Fibroblast of lung (primary cell): ENCODE measurements at places on chromosomes 2 and 18. TPM values are rescaled to one million over a fixed set of nuclear protein-coding genes. Genes with fewer than 3 reads are reported as not detected.

CERKL gene
- total RNA-seq = 0.17 TPM in 1 of 2 replicates, not detected in the other

SAG gene
- not detected in 2 replicates for total RNA-seq

DNA sequence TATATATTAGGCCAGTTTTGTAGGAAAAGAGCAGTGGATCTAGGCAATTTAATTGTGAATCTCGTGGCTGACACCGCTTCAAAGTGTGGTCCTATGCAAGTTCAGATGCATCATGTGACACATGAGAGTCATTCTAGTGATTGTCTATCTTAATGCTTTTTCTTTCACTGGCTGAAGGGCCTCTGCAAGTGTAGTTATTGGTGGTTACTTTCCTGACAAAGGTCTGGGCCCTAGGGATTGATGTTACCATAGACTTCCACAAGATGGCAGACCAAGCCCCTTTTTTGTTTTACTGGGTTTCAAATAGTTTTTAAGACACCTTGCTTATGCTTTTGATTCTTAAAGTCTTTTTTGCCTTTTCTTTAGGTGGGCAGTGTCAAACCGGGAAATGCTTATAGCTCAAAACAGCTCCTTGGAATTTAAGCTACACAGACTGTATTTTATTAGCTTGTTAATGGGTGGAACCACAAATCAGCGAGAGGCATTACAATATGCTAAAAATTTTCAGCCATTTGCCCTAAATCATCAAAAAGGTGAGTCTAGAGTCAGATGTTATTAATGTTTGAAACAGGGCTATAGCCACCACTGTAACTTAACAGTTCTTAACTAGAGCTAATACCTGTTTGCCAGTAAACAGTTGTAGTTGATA, 25.9 kb downstream of the CD8A start:
- peak; percentile 40 for DNase-seq

DNA sequence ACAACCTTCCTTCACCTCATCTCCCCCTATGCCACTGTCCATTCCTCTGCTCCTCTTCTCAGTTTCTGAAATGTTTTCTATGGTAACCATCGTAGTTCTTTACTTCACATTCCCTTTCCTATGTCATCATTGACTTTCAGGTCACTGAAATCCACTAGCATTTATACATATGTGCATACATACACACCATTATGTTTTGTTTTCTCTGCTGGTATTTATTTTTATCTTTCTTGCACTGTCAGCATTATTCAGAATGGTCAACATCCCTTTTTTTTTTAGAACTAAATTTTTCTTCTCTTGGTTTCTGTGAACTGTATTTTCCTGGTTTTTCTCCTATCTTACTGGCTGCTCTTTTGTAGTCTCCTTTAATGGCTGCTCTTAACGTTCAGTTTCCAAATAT, 33.2 kb downstream of the ITGAV start:
- no peak for DNase-seq

DNA sequence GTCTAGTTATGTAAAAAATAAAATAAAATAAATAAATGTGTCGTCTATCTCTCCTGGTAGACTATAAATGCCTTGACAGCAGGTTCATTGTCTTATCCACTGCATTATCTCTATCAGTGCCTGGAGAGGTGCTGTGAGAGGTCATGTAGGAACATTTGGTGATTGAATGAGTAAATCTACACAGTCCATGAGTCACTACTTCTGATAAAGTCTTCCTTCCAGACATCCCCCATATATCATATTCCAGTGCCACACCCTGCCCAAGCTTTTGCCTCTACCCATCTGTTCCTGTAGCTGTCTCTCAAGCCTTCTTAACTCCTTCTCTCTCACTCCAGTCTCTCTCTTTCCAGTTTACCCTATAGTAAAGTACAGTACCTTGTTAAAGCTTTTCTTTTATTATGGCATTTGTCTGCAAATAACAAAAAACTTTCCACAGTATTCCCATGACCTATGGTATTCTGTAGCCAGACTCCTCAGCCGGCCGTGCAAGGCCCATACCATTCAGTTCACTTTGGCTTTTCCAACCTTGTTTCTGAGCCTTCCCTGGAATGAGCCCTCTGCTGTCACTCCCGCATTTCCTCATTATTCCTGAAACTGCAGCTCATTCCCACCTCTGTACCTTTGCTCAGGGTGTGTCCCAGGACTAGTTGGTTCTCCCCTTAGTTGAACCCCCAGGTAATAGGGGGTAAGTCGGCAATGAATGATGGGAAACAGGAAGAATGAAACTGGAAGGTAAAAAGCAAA, 37.5 kb downstream of the ANXA4 start:
- DNase-seq = peak; percentile 64

DNA sequence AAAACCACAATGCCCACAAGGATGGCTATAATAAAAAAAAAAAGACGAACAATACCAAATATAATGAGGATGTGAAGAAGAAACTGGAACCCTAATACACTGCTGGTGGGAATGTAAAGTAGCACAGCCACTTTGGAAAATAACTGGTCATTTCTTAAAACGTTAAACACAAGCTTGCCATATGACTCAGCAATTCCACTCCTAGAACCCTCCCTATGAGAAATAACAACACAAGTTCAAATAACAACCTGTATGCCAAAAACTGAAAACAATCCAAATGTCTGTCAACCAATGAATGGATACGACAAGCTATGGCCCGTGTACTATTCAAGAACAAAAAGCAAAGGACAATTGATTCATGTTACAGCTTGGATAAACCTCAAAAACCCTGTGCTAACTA, 7.0 kb upstream of the ALPK2 start:
- DNase-seq = peak; percentile 88

VWC2L gene
- total RNA-seq = not detected in 2 replicates

DNA sequence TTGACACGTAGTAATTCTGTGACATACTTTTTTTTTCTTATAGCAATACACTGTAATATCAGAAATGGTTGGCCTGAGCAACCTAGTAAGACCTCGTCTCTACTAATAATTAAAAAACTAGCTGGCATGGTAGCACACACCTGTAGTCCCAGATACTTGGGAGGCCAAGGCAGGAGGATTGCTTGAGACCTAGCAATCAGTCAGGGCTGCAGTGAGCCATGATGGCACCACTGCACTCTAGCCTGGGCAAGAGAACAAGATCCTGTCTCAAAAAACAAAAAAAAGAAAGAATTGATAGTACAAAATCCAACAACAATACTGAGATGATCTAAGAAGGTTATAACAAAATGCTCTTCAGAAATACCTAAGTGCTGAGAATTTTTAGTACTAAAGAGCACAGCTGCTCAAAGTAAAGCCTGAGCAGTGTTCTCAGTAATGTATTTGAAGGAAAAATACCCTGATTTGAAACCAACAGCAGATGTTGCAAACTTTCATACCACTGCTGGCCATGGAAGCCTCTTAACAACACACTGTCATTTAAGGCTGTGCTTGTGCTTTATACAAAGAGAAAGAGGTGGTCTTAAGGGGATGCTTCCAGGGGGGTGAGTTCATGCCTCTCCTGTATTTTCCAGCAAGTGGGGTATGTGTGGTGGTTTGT, 132.6 kb upstream of the CDCA7 start:
- no peak for DNase-seq

DNA sequence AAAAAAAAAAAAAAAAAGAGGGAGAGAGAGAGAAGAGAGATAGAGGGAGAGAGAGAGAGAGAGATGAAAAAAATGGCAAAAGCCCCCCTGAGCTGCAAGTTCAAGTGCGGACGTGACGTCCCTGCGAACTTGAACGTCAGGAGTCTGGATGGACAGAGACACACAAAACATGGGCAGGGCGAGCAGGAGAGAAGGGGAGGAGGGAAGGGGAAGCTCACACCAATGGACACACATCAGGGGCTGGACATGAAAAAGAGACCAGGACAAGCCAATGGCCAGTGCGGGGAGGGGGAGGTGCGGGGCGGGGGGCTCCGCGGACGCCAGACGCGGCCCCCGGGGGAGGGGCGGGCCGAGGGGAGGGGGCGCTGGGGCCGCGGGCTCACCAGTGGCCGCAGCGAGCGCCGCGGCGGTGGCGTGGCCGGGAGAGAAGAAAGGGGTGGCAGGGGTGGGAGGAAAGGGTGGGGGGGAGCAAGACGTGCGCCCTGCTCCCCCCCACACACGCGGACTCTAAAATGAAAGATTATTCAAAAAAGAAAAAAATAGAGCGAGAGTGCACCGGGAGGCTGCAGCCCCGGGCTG, at the start of gene BCL11A:
Gene BCL11A, minus strand, starts transcription at position 160 of the 579 bp plus-strand sequence. CDS start 384 bp downstream, outside the sequence.
- peak; percentile 93 for DNase-seq

SERPINB13 gene
- not detected in 2 replicates for total RNA-seq

GPBAR1 gene
- total RNA-seq = under 0.01 TPM in 1 of 2 replicates, not detected in the other

TCF4 gene
- 49.1 and 57.6 TPM in 2 replicates for total RNA-seq

GRCh38 chr2:226693521-226693920, 106.1 kb downstream of the IRS1 start:
- no peak for DNase-seq

DNA sequence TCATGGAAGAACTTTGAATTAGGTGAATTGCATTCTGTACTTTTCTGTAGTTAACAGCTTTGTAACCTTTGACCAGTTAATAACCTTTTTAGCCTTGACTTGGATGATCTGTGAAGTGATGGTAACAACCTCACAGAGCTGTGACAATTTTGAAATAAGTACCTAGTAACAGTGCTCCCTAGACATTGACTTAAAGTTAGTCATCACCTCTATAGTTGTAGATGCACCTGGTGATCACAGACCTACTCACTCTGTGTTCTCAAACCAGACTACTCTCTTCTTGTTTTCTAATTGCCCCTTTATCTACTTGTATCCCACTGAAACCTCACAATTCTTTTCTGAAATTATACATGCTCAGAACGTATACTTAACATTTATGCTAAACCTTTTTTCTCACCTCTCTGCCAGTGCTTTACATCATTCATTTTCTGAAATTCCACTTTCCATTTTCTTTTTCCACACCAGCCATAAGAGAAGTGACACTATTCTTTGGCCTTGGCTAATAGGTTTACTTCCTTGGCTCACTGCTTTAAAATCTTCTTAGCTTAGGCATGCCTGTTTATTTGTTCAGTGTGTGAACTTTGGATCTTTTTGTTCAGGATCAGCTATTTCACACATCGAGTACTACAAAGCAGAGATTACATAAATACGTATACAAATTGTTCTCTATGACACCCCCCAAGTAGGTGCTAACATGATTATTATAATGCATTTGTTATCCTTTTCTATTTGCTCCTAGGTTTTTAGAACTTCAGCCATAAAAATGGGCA, 9.3 kb downstream of the YPEL5 start:
- no peak for DNase-seq

- no peak for DNase-seq
Observed at GRCh38 chr18:52190631-52191030, 149.4 kb upstream of the DCC start.

CTNNA2 gene
- not detected in 2 replicates for total RNA-seq

DNA sequence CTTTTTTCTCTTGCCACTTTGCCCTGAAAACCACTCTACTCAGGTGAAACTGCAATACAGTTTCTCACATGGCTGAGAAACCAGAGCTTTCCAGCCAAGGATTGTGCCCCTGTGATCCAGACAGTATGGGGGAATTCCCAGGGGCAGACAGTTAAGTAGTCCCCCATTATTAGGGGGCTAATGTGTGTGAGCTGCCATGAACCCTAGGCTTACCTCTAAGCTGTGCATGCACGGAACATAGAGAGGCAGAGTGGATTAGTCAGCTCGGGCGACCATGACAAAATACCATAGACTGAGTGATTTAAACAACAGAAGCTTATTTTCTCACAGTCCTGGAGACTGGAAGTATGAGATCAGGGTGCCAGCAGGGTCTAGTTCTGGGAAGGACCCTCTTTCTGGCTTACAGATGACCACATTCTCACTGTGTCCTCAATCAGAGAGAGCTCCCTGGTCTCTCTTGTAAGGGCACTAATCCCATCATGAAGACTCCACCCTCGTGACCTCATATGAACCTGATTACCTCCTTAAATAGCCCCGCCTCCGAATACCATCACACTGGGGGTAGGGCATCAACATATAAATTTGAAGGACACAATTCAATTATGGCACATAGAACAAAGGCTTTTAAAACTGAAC, 215.1 kb downstream of the EIPR1 start:
- DNase-seq = no peak

HOXD8 gene
- total RNA-seq = not detected in 2 replicates

GRCh38 chr18:55321265-55322177, 266.5 kb downstream of the TCF4 start:
- peak; percentile 93 for DNase-seq

PAIP2B gene
- 1.2 and 1.5 TPM in 2 replicates for total RNA-seq

ANKRD36 gene
- 23.3 and 25.2 TPM in 2 replicates for total RNA-seq

DNA sequence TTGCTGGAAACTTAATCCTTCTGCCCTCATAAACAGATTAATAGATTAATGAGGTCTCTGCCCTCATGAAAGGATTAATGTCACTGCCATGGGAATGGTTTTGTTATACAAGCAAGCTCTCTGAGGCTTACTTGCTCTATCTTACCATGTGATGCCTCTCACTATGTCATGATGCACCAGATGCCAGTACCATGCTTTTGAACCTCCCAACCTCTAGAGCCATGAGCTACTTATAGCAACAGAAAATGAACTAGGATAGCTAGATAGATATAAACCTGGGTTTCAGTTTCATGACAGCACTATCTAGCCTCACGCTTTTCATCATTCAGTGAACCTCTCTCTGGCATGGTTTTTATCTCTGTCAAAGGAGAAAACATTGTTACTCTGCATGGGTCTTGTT, 371.6 kb upstream of the LRP1B start:
- DNase-seq = no peak

DNA sequence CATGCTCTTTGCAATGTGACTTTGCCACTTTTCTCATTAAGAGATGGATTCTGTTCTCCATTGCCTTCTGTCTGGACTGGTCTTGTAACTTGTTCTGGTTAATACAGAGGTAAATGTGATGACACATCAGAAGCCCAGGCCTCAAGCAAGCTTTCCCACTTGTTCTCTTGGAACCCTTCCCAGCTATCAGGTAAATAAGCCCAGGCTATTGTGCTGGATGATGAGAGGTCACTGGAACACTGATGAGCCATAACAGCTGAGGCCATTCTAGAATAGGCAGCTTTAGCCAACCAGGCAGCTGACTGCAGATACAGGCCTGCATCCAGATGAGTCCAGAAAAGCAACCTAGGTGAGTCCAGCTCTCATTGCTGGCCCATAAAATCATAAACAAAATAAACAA, 1007.0 kb upstream of the ACVR2A start:
- DNase-seq = peak; percentile 28

GRCh38 chr2:120398051-120398995, 52.4 kb downstream of the INHBB start:
- no peak for DNase-seq

DNA sequence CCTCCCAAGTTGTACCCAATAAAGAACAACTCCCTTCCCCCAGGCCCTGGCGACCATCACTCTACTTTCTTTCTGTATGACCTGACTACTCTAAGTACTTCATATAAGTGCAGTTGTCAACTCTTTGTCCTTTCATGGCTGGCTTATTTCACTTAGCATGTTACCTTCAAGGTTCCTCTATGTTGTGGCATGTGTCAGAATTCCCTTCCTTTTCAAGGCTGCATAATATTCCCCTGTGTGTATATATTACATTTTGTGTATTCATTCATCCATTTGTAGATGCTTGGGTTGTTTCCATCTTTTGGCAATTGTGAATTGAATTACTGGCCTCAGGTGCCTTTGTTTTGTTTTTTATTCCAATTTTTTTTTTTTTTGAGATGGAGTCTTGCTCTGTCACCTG, 181.9 kb upstream of the RAB12 start:
- no peak for DNase-seq

CDH19 gene
- not detected in 2 replicates for total RNA-seq
